ENCODE measurements at places on chromosomes 12 and 14. TPM values are rescaled to one million over a fixed set of nuclear protein-coding genes. Genes with fewer than 3 reads are reported as not detected.

- DNase-seq = no peak
These were observed 30.3 kb upstream of the KLRF1 start for GRCh38 chr12:9796971-9797370.

TOMM20L gene
- total RNA-seq = not detected

LHX5 gene
- total RNA-seq = 0.41 TPM

SLC38A4 gene
- total RNA-seq = 0.41 TPM

GRCh38 chr14:68372368-68372767 is 420.5 kb downstream of the ZFP36L1 start:
- DNase-seq = no peak

DNA sequence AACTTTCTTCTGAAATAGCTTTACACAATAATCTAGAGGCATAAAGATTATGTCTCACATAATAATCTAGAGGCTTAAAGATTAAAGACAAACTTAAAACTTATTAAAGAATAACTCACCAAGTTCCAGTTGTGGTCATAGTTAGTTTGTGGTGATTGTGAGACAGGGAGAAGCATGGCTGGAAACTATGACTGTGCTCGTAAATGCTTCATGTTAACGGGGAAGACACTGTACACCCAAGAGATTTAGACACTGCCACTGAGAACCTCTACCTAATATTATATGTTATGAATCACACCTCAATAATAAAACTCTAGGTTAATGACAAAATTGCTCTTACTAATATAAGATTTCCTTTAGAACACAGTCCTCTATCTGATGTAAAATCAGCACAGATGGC is 541.6 kb downstream of the TMEM121 start:
- DNase-seq = no peak

GRCh38 chr14:79791055-79791732 is 420.1 kb downstream of the DIO2 start:
- no peak for DNase-seq

LAG3 gene
- total RNA-seq = under 0.01 TPM

DNA sequence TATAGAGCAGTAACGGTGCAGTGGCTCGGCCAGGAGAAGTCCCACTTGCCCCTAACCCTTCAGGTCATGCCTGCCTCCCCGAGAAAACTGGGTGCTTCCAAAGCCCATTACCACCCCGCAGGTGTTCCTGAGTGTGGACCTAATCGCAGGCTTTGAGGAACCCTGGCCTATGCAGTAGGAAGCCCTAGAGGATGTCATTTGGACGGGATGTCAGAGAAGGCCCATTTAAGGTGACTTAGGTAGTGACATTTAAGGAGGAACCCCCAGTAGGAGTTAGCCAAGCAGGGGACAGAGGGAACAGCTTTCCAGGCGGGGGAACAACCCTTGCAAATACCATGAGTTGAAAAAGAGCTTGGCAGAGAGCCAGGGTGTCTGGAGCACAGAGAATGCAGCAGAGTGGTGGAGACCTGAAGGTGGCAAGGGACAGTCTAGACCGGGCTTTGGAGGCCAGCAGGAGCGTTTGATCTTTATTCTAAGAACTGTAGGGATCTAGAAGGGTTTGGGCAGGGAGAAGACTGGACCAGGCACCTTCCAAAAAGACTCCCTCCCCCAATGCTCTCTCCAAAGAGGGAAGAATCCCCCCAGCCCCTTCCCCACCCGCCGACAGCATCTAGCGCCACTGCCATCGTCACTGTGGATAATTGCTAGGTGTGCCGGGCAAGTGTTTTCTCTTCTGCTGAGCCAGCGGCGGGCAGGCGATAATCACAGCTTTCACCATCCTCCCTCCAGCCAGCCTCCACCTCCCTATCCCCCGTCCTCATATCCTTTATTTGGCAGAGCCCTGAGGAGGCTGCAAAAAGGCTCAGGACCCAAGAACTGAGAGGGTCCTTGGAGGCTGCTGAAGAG is 33.3 kb upstream of the BEGAIN start:
- no peak for DNase-seq

- DNase-seq = no peak
These were observed 377.7 kb downstream of the NUAK1 start for GRCh38 chr12:105761075-105761474.

OR10G2 gene
- not detected for total RNA-seq

DNA sequence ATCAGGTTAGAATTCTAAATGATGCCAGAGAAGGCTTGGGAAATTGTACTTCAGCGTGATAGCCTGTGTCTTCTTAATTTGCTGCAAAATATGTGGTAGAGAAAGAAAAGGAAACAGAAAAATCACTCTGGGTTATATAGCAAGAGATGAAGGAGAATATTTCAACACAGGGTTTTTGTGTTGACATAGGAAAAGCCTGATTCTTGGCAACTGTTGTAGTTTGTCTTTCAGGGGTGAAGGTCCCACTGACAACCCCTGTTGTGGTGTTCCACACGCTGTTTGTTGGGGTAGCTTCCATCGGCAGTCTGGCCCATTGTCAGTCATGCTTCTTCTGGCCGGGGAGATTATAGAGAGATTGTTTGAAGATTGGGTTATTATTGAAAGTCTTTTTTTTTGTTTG is 13.8 kb upstream of the SLCO1C1 start:
- no peak for DNase-seq

- DNase-seq = no peak
These were observed 275.1 kb downstream of the NRXN3 start for GRCh38 chr14:78445275-78445674.

DYNC1H1 gene
- 565 TPM for total RNA-seq

TRIM9 gene
- 28.5 TPM for total RNA-seq

DNA sequence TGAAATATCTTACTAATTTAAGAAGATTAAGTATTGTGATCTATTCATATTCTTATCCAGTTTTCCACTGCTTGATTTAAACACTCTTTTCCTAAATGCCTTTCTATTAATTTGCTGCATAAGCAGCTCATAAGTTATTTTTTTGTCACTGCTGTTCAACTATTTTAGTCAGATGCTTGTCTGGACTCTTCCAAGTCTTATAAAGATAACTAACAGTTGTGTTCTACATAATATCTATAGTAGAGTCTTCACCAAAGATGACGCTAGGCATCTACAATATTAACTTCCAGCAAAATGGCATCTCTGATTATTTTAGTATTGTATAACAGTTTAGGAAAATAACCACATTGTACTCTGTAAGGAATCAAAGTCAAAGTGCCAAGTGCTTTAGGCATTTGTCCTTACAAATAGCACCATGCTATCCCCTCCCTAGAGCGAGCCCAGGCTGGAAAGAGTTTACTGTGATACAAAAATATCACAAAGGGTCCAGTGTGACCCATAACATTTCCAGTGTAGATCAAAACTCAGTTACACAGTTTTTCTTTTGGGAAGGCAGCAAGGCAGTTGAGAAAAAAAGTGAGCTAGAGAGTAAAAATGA is 98.2 kb downstream of the DENND5B start:
- DNase-seq = no peak

- no peak for DNase-seq
These were observed 417.7 kb downstream of the FLRT2 start for GRCh38 chr14:85947461-85948139.

GRCh38 chr14:93033983-93034670 is 81.6 kb downstream of the ITPK1 start:
- DNase-seq = no peak

TMEM253 gene
- total RNA-seq = not detected

- no peak for DNase-seq
These were observed 111.9 kb downstream of the PAX9 start for GRCh38 chr14:36773558-36773957.

DNA sequence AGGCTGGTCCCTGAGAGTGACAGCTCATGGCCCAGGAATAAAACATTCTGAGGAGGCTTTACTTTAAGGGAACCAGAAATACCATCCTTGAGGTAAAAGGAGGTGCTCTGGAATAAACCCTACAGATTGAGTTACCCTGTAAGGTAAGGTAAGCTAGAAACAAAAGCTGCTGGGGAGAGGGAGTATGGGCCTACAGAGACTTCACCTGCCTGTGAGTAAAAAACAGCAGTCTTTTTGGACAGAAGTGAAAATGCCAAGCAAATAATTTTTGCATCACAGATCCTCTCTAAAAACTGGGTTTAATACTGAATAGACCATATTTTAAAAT is 41.2 kb downstream of the CORO1C start:
- DNase-seq = no peak

DNA sequence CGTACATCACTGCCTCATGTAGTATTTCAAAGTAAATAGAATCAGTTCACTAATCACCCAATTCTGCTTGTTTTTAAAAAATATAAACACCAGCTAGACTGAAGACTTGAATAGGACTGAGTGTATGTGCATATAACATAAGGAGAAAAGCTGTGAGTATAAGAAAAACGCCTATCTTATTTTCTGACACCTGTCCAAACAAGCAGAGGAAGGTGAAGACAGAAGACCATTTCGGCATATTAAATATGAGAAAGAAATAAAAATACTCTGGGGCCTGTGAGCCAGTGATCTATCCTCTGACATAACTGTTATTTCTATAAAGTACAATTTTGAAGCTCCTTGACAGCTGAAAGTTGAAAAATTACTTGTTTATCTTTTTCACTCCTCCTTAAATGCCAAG is 111.3 kb upstream of the EEA1 start:
- no peak for DNase-seq

GRCh38 chr12:92278378-92278828 is 132.8 kb upstream of the BTG1 start:
- DNase-seq = no peak

DNA sequence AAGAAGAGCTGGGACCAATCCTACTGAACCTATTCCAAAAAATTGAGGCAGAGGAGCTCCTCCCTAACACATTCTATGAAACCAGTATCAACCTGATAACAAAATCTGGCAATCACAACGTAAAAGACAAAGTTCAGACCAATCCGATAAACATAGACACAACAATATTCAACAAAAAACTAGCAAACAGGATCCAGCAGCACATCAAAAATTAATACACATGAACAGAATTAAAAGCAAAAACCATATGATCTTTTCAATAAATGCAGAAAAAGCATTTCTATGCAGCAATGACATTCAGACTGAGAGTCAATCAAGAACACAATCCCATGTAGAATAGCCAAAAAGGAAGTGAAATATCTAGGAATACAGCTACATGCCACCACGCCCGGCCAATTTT is 7.0 kb upstream of the CLEC14A start:
- DNase-seq = no peak

- DNase-seq = no peak
These were observed 611.2 kb downstream of the RPS29 start for GRCh38 chr14:48974994-48975393.

- no peak for DNase-seq
These were observed 65.4 kb downstream of the ERC1 start for GRCh38 chr12:1056390-1056789.

- no peak for DNase-seq
These were observed 39.6 kb downstream of the PRKCH start for GRCh38 chr14:61360796-61361525.

HOXC9 gene
- not detected for total RNA-seq

MAP1LC3B2 gene
- total RNA-seq = 0.82 TPM

BCL7A gene
- 88.0 TPM for total RNA-seq

DNA sequence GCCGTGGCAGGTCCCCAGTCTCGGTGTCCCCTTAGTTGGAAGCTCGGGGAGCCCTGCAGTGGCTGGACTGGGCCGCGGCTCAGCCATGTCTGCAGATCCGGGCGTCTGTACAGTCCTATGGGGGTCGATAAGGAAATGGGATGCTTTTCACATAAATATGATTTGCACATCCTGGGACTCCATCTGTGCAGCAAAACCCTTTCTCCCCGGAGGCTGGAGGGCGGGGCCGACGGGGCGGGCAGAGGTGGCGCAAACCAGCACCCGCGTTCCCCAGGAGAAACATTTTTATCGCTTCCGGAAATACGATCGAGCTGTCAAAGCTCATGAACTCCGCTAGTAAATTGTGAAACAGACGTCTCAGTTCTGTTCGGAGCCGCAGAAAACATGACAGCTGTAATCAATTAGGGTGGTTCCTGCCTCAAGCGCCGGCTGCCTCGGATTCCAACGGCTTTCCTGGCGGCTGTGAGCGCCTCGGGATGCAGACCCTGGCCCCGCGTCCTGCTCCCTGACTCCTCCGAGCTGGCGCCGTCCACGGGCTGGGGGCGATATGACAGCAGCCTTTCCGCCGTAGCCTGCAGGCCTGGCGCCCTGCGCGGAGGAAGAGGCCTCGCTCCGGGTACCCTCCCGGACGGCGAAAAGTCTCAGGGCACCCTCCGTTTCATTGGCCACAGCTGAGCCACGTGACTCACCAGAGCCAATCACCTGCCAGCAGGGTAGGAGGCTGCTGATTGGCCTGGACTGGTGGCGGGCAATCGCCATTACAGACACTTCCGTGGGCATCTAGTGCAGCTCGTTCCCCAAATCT is 23.0 kb downstream of the DIO3 start:
- DNase-seq = no peak

EGLN3 gene
- total RNA-seq = 9.0 TPM

DNA sequence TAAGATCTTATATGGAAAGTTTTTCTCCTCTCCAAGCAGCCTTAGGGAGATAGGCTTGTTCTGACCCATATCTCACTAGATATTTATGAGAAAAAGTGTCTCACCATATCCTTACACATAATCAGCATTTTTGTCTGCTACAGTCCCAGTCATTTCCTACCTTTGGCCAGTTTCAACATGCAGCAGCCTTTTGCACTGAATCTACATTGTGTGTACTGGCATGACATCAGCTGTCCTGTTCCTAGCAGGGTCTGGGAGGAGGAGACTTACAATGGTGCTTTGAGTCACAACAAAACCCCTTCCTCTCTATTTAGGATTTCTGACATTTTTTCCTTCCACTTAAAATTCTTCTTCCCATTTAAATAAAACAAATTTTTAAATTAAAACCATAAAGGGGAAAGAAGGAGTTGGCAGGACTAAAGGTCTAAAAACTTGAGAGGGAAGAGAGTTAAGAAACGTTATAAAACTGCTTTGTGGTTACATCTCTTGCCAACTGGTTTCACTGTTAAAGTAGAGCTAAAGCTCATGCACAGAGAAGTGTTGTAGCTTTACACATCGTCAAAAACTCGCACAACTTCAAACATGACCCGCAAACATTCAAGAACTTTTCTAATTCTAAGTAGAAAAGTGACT is 53.3 kb upstream of the CERS5 start:
- DNase-seq = no peak

DNA sequence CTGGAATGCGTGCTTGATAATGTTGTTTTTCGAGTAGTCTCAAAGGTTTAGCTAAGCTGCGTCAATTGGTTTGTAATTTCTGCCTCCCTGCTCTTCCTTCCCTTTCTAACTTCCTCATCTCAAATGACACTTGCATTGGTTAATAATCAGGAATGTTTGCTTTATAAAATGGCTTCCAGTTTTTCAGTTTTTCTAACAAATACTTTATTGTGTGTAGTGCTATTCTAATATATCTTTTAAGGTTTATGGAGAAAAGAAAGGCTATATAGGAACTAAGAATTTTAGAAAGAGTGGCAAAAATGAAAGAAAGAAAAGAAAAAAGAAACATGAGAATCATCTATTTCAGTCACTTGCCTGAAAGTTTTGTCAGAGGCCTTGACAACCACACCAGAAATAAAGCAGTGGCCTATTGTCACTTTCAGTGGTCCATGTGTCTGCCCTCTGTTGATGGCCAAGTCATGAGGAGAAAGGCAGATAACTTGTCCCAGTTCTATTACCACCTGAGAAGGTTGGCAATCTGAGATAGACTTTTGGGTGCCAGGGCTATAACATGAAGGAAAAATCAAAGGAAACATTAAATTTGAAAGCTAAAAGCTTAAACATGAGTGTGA is 221.9 kb upstream of the KITLG start:
- no peak for DNase-seq

HSPB8 gene
- total RNA-seq = 0.41 TPM

KNTC1 gene
- 25.3 TPM for total RNA-seq

GRCh38 chr14:58918066-58918738 is 270.3 kb upstream of the DAAM1 start:
- no peak for DNase-seq

IGF1 gene
- total RNA-seq = 2.9 TPM

TMTC1 gene
- 17.1 TPM for total RNA-seq

- no peak for DNase-seq
These were observed 59.3 kb upstream of the TBX3 start for GRCh38 chr12:114743289-114743688.

AACS gene
- 28.1 TPM for total RNA-seq

FBXL14 gene
- 17.5 TPM for total RNA-seq

Data from frontal cortex (tissue), 4 donors.